ENCODE measurements at places on chromosomes 2 and 18. TPM values are rescaled to one million over a fixed set of nuclear protein-coding genes. Genes with fewer than 3 reads are reported as not detected.

DNA sequence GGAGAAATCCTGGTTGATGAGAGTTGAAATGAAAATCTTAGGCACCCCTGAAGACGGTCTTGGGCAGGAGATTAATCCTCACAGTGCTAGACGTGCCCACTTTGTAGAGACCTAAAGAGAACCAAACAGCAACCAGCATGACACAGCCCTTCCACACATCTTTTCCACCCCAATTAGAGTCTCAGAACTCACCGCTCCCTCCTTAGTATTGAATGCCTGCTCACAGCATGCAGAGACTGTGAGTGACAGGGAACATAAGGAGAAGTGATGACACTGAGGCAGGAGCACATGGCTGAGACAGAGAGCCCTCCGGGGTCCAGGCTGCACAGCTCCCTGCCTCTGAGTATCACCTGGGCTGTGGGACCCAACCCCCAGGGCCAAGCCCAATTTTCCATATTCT lies 367.6 kb downstream of the EIPR1 start:
- no peak overlapping the region for H3K4me3 ChIP-seq
- no peak for DNase-seq
- no peaks in the 10 kb centered on the region for H3K4me1 ChIP-seq
- H3K27ac ChIP-seq: no peak overlapping the region
- H3K27me3 ChIP-seq: no peaks in the 10 kb centered on the region

DNA sequence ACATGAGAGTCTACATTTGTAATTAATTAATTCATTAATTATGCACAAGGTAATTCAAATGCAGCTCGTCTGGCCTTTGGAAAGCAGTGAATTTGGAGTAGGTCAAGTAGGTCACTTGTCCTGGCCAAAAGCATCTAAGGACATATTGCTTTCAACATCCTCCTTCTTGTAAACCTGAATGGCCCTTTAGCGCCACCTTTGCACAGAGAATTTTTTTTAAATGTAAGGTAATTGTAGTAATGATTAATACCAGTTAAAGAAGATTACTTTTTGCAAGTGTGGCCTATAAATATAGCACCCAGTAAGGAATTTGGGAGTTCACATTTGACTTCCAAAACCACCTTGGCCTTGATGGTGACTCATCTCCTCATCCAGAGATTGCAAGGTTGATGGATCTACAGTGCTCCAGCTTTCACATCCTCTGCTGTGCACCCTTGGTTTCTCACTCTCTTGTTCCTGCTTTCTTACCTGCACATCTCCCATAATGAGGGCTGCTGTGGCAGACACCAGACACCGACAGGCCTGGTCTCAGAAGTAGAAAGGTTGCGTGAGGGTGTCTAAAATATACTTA lies 481.7 kb downstream of the TGIF1 start:
- no peaks in the 10 kb centered on the region for H3K36me3 ChIP-seq
- no peak for DNase-seq
- H3K4me3 ChIP-seq: no peak overlapping the region
- no peaks in the 10 kb centered on the region for H3K4me1 ChIP-seq

GRCh38 chr2:226329180-226329579 lies 470.4 kb downstream of the IRS1 start:
- no peaks in the 10 kb centered on the region for H3K4me1 ChIP-seq
- DNase-seq: no peak
- H3K27ac ChIP-seq: no peak overlapping the region
- H3K27me3 ChIP-seq: no peaks in the 10 kb centered on the region

DNA sequence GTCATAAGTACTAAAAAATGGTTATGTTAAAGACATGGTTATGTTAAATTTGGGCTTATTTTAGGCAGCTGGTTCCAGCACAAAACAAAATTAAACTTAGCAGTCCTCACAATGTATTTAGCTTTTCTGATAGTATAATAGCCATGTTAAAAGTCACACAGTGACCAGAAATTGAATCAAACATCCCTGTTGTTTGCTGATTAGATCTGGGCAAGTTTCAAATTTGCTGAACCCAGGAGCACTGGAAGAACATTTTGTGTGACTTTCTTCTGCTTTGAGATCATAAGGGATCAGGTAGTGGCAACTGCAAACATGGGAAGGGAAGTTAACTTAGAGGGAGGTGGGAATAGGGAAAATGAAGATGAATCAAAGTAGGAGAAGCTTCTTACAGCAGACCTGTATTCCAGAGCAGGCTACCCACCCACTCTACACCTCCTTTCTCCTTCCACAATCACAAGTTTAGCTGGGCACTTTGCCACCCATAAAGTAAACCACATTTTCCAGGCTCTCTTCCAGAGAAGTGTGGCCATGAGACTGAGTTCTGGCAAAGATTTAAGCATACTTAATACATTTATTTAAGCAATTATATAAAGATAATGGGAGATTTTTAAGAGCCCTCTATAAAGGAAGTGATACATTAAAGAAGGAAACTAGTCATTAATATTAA lies 616.1 kb upstream of the LRATD1 start:
- H3K27ac ChIP-seq: no peak overlapping the region
- H3K36me3 ChIP-seq: no peaks in the 10 kb centered on the region
- no peak overlapping the region for H3K4me3 ChIP-seq
- no peaks in the 10 kb centered on the region for H3K4me1 ChIP-seq
- H3K27me3 ChIP-seq: no peaks in the 10 kb centered on the region

- no peak overlapping the region for H3K4me3 ChIP-seq
- no peaks in the 10 kb centered on the region for H3K36me3 ChIP-seq
- no peak for DNase-seq
- no peaks in the 10 kb centered on the region for H3K27me3 ChIP-seq
Measured at GRCh38 chr2:124501575-124502152, 476.6 kb downstream of the CNTNAP5 start.

DNA sequence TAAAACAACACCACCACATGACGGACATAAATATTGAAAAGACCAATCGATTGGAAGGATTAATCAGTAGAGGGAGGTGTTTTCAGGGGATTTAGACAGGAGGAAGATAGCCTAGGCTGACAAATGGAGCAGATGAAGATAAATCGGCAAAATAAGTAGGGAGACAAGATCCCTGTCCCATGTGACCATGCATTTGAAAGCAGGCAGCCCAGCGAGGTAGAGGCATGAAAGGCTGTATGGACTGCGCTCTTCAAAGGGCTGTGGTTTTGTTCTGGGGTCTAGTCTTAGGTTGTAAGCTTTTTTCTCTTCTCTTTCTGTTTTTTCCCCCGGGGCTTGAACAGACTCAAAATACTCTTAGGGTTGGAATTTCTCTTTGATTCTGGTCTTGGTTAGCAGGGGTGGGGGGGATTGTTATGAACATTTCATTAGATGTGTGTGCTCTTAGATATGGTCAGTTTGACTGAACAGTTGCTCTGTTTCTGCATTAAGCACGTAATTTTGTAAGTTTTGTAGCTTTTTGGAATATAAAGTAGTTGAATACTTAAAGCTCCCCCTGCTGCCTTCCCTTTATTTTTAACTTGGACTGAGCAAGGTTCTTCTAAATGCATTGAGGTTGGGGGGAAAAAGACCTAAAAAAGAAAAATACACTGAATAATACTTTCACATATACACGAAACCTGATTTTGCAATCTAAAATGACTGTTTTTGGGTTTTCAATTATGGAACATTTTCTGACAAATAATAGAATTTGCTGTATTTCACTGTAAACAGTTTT lies 32.2 kb downstream of the ZNF532 start:
- no peaks in the 10 kb centered on the region for H3K27me3 ChIP-seq
- peaks cover 15% of the 10 kb centered on the region for H3K4me1 ChIP-seq
- no peak for DNase-seq
- H3K27ac ChIP-seq: no peak overlapping the region
- no peak overlapping the region for H3K4me3 ChIP-seq

DNA sequence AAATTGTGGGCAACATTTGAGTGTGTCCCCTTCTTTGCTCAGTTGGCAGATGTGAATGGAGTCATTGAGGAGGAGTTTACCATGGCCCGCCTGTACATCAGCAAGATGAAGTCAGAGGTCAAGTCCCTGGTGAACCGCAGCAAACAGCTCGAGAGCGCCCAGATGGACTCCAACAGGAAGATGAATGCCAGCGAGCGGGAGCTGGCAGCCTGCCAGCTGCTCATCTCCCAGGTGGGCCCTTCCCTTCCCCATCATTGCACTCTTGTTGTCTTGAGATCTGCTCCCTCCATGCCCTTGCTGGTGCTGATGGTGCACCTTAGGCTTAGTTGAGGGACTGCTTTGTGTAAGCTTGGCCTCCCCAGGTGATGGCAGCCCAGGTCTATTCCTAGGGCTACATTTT lies 47.5 kb upstream of the LYPD6B start:
- no peaks in the 10 kb centered on the region for H3K27me3 ChIP-seq
- H3K27ac ChIP-seq: no peak overlapping the region
- DNase-seq: peak; percentile 34
- no peak overlapping the region for H3K4me3 ChIP-seq
- H3K4me1 ChIP-seq: no peaks in the 10 kb centered on the region

GRCh38 chr2:105426626-105427292 lies 27.9 kb upstream of the FHL2 start:
- no peak overlapping the region for H3K4me3 ChIP-seq
- H3K36me3 ChIP-seq: no peaks in the 10 kb centered on the region
- H3K27ac ChIP-seq: no peak overlapping the region
- H3K4me1 ChIP-seq: no peaks in the 10 kb centered on the region

DNA sequence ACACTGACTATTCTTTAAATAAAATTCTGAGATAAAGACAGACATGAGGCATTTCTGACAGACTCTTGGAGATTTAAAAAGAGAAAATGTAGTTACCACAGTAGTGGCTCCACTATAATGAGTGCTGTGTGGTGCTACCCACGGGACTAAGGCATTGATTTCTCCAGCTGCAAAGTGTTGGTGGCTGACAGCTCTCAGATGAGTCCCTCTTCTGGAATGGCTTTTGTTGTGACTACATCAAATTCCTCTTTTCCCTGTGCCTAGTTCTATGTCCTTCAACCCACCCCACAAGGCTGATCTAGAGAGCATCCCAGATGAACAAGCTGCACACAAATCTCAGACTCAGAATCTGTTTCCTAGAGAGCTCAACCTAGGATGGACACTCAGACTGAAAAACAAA lies 884.8 kb upstream of the ZEB2 start:
- H3K4me3 ChIP-seq: no peak overlapping the region
- H3K36me3 ChIP-seq: no peaks in the 10 kb centered on the region
- no peaks in the 10 kb centered on the region for H3K4me1 ChIP-seq
- no peaks in the 10 kb centered on the region for H3K27me3 ChIP-seq
- DNase-seq: no peak

GRCh38 chr2:152126664-152127063 lies 27.8 kb upstream of the CACNB4 start:
- no peak overlapping the region for H3K27ac ChIP-seq
- DNase-seq: no peak
- H3K4me3 ChIP-seq: no peak overlapping the region
- H3K27me3 ChIP-seq: no peaks in the 10 kb centered on the region
- no peaks in the 10 kb centered on the region for H3K4me1 ChIP-seq

- no peak overlapping the region for H3K4me3 ChIP-seq
- DNase-seq: peak; percentile 10
- H3K4me1 ChIP-seq: no peaks in the 10 kb centered on the region
- H3K27me3 ChIP-seq: no peaks in the 10 kb centered on the region
- no peaks in the 10 kb centered on the region for H3K36me3 ChIP-seq
Measured at GRCh38 chr2:216916956-216917650, 57.2 kb upstream of the TNP1 start.

GRCh38 chr2:112255875-112256274 lies 1.0 kb upstream of the ZC3H8 start:
- H3K27me3 ChIP-seq: no peaks in the 10 kb centered on the region
- no peak overlapping the region for H3K27ac ChIP-seq
- no peak for DNase-seq

DNA sequence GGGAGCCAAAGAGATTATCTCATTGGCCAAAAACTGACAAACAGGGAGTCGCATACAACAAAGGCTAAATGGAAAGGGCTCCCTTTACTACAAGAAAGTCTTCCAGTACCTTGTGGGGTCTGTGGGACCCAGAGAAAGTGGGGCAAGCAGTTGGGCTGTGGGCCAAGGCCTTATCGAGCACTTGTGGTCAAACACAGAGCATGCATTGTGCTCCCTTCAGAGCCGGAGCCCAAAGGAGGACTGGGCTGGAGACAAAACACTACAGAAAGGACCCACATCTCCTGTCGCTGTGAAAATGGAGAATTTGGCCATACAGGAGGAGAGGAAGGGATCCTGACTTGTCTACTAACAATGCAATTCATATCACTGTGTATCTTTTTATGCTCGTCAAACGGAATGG lies 37.1 kb upstream of the SLC1A4 start:
- H3K27ac ChIP-seq: no peak overlapping the region
- H3K36me3 ChIP-seq: no peaks in the 10 kb centered on the region
- no peaks in the 10 kb centered on the region for H3K27me3 ChIP-seq
- no peak overlapping the region for H3K4me3 ChIP-seq
- no peak for DNase-seq
- no peaks in the 10 kb centered on the region for H3K4me1 ChIP-seq

DNA sequence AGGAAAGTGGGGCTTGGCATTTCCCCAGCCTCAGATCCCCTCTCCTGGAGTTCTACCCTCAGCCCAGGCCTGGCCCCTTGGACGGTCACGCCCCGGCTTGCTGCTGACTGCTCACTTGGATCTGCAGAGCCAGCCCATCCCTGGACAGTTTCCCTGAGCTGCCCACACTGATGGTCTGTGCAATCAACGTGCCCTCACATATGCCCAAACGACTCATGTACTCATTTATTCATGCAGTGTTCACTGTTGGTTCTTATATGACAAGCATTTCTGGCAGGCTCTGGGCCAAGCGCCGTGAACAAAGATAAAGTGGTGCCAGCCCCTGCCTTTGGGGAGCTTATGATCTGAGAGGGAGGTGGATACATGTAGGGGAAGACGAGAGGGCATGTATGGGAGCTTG lies 20.3 kb upstream of the GLI2 start:
- H3K27me3 ChIP-seq: no peaks in the 10 kb centered on the region
- no peak for DNase-seq
- no peak overlapping the region for H3K27ac ChIP-seq
- no peak overlapping the region for H3K4me3 ChIP-seq
- no peaks in the 10 kb centered on the region for H3K4me1 ChIP-seq

DNA sequence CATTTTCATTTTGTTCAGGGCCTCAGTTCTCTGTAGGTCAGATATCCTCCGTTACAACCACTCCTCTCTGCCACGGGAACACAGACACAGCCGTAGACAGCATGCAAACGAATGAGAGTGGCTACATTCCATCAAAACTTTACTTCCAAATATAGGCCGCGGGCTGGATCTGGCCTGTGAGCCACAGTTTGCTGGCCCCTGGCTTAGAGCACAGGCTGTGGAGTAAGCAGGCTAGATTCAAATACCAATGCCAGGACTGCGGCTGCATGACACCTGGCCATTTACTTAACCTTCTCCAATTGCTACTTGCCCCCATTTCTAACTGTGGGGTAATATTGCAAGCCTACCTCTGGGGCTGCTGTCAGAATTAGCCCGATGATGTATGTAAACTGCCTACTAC lies 325.8 kb upstream of the POU3F3 start:
- no peak overlapping the region for H3K4me3 ChIP-seq
- H3K4me1 ChIP-seq: no peaks in the 10 kb centered on the region
- no peaks in the 10 kb centered on the region for H3K36me3 ChIP-seq
- H3K27me3 ChIP-seq: no peaks in the 10 kb centered on the region
- no peak for DNase-seq
- no peak overlapping the region for H3K27ac ChIP-seq

CHAC2 gene
- 0.55 TPM for total RNA-seq

HOXD11 gene
- not detected for total RNA-seq

TSN gene
- total RNA-seq: 31.8 TPM

C2orf80 gene
- not detected for total RNA-seq

TMEFF2 gene
- total RNA-seq: not detected

SP9 gene
- not detected for total RNA-seq

ATG16L1 gene
- 27.7 TPM for total RNA-seq

CENPA gene
- total RNA-seq: 0.76 TPM

STAT4 gene
- 8.4 TPM for total RNA-seq

Data from upper lobe of left lung (tissue), 6 donors.